ENCODE measurements at places on chromosomes 3 and 15.
A peak's percentile ranks its signal among the peaks of the same experiment; 100 is the strongest.

GRCh38 chr3:158709666-158710083, 22.6 kb downstream of the RARRES1 start:
- DNase-seq: no peak

DNA sequence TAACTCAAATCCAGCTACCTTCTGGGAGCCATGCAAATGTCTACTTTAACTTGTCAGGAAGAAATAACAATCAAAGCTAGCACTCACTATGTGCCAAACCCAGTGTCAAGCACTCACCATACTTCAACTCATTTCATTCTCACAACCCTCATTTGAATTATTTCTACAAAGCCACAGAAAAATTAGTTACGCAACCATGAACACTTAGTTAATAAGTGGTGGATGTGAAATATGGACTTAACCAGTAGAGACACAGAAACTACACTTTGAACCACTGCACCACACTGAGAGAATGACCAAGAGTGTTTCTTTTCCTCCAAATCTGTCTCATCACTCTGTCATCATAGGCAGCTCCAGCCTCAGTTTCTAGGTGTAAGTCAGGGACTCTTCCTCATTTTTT, 91.0 kb upstream of the MBNL1 start:
- no peak for DNase-seq

- no peak for DNase-seq
Measured at GRCh38 chr15:66228807-66229735, 24.5 kb downstream of the MEGF11 start.

- DNase-seq: no peak
Measured at GRCh38 chr3:45664578-45664977, 24.6 kb upstream of the SACM1L start.

DNA sequence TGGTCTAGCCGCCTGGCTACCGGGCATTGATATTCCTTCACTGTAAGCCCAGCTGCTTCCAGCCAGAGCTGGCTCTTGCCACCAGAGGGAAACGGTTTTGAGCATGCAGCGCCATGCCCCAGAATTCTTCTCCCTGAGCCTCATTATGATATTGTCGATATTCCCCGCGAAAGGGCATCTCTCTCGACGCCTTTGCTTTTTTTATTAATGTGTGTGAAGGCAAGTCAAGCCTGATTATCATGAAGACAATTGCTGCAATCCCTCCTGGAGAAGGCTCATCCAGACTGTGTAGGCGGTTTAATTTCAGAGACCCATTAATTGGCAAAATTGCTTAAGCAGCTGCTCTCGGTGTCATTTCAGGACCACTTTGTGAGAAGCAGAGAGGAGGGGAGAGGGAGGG, 321.2 kb upstream of the TLE3 start:
- peak; percentile 56 for DNase-seq

DNA sequence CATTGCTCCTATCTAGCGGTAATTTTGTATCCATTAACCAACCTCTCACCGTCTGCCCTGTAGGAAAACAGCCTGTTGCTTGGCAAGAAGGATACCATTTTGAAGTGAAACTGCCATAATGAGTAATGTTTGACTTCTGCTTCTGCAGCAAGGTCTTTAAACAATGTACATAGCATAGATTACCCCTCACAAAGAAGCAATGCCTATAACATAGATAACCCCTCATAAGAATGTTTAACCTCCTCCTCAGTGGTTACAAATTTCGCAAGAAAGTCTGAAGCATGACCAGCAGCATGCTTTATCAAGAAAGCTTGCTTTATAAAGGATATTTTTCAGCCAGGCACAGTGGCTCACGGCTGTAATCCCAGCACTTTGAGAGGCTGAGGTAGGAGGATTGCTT, 61.2 kb upstream of the MFGE8 start:
- DNase-seq: no peak

DNA sequence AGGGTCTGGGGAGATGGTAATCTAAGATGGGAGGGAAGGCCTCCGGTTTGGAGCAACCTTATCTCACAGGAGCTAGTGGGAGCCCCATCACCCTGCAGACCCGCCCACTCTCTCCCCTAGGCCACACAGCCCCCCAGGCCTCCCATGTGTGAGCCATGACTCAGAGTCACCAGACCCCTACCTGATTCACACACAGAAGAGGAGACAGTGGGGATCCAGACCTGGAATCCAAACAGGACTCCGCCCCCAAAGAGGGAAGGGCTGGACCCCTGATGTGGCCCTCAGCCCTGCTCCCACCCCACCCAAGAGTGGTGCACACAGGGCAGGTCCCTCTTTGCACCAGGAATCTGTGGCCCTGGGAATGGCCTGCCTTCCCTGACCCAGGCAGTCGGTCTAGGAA, 97.4 kb downstream of the ADCY5 start:
- no peak for DNase-seq

- no peak for DNase-seq
Measured at GRCh38 chr3:165243597-165243996, 47.4 kb upstream of the SLITRK3 start.

DNA sequence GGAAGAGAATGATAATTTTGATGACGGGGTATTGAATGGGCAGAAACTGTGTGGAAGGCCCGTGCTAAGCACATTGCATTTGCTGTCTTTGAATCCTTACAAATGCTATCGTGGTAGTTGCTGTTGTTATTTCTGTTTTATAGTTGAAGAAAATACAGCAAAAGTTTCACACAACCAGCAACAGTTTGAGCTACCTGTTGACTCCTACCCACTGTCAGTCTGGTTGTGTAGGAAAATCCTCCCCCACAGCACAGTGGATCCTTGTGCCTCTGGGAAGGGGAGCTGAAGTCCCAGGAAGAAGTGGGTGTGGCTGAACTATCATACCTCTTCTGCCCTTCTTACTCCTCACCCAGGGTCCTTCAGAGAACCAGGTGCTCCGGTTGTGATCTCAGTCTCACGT, 29.4 kb downstream of the MRAS start:
- DNase-seq: no peak

DNA sequence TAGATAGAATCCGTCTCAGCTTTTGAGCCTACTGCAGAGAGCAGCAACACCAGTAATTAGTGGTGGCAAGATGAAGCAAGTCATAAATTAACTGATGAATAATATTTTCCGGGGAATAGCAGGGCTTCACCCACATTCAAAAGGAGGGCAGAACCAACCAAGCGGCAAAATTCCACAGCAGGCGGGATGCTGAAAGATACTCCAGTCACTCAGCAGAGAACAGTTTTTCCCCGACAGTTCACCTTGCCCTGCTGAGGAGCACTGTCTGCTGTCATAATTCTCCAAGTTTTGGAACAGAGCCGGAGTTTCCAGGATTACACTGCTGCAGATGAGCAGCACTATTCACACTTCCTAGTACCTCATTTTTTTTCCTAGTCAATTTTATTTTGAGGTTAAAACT, 274.7 kb downstream of the CD47 start:
- no peak for DNase-seq

- DNase-seq: peak; percentile 42
Measured at GRCh38 chr3:125322166-125322565, 53.0 kb downstream of the ZNF148 start.

- no peak for DNase-seq
Measured at GRCh38 chr3:82103241-82103640, 341.8 kb upstream of the GBE1 start.

DNA sequence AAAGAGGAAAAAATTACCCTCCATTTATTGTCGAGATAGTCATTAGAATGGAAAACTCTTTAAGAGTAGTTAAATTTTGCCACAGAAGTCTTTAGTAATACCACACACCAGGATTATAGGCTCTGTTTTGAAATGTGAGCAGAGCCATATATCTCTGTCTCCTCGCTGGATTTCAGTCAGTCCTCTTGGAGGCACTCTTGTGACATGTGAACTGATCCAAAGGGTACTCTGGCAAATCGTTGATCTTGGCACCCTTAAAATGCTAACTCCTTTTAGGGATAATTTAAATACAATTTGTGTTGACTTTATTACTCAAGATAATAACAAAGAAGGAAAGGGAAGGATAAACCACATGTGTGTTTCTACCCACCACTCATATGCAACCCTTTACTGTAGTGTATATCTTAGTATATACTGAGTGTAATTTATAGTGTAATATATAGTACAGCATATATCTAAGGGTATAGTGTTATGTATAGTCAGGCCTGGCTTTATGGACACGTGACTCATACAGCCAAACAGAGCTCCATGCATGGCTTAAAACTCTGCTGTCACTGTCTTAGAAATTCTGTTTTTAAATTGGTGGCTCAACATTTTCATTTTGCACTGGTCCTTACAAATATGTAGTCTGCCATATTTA, 12.3 kb upstream of the KPNA4 start:
- DNase-seq: peak; percentile 33

- DNase-seq: no peak
Measured at GRCh38 chr3:48598323-48599076, 3.4 kb upstream of the COL7A1 start.

- DNase-seq: no peak
Measured at GRCh38 chr3:99938270-99938911, 120.7 kb downstream of the CMSS1 start.

DNA sequence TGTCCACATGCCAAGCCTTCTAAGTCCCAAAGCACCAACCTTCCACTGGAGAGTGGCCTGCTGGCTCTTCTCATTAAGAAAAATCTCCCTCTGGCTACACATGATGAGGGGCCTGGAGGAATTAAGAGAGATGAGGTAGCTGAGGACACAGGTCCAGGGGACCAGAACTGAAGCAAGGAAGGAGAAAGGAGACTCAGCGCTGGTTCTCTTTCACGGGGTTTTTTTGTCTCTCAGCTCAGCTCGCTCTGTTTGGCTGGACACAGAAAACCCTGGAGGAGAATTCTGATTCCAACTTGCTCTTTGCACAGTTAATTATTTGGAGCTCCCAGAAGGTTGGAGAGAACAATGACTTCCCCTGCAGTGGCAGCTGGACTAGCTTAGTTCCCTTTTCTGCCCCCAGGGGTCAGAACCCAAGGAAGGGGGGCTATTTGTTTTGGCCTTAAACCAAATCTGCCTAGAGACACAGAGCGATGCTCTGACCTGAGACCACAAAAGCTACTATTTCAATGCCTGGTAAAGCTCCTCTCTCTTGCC, 507.6 kb downstream of the FHIT start:
- DNase-seq: no peak

DNA sequence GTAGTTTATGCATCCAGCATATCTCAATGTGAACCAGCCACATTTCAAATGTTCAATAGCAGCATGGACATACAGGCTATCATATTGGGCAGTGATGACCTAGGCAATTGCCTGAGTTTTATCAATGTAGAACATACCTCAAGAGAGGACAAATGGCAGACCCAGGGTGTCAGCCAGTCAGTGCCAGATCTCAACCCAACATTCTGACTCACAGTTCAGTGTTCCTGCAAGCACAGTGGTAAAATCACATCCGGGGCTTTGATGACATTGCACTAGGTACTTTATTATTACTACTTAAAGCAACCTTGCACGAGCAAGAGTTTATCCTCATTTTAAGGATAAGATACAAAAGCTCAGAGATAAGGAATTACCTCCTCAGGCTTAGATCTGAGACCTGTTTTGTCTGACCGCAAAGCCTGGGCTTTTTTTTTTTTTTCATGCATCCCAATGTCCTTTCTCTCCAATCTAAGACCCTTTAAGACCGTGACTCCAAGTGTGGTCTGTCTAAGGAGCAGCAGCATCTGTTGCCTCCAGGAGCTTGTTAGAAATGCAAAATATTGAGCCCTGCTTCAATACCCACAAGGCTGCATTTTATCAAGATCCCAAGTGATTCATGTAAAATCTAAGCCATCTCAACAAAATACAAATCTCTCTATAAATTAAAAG, 60.1 kb downstream of the SLC12A1 start:
- no peak for DNase-seq

DNA sequence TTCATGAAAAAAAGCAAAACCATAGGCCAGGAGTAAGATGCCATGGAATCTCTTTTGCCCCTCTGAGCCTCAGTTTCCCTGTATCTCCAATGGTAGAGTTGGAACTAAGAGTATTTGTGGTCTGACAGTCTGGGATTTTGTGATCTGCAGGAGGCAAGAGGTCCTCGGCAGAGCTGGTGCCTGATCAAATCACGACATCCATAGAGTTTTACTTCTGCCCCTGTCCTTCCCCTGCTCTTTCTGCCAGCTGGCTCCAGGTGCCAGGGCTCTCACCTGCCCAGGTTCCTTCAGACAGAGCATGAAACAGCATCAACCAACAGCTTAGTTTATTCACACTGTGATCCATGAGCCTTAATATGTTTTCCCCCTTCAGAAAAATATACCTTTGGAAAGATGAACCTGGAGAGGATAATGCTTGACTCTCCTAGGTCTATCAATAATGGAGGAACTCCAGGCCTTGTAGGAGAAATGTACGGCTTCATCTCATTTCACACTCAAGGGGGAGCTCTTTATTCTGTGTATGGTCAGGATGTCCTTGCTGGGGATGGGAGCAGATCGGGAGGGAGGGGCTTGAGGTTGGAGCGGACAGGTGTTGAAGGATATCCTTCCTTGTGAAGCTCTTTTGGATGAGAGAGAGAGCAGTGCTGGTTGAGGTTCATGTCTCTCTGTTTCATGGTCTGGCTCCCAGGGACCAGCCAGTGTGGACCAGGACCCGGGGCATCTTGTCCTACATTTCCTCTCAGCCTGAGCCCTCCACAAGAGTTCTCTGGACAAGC, 309.9 kb downstream of the RPLP1 start:
- DNase-seq: peak; percentile 76

DNA sequence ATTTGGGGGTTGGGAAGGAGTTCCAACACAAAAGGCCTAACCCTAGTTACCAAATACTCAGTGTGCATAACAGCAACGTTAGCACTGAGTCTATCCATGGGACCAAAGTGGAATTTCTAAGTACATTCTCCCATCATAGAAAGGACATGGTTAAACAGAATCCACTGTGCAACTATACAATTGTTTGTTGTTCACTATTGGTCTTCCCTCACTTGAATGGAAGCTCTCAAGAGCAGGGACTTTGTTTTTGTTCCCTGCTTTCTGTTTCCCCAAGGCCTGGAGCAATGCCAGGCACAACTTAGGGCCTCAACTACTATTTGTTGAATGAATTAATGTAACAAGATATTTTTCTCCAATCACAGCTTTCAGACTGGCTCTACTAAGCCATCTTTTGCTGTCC, 25.6 kb downstream of the COL8A1 start:
- DNase-seq: no peak

DNA sequence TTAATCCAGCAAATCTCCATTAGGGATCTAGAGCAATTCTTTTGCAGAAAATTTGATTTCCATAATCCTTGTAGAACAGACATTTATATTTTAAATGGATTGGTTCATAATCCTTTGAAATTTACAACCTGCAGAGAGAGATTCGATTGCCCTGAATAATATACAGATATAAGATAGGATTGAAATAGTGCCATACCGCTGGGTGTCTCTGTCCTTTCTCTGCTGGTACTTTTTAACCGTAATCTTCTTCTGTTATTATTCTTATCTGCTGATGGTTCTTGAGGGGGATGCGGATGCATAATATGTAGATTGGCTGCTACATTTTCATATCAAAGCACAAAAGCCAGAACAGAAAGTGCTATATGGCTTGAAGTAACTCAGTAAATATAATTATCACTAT, 182.2 kb downstream of the CFAP20DC start:
- no peak for DNase-seq

DNA sequence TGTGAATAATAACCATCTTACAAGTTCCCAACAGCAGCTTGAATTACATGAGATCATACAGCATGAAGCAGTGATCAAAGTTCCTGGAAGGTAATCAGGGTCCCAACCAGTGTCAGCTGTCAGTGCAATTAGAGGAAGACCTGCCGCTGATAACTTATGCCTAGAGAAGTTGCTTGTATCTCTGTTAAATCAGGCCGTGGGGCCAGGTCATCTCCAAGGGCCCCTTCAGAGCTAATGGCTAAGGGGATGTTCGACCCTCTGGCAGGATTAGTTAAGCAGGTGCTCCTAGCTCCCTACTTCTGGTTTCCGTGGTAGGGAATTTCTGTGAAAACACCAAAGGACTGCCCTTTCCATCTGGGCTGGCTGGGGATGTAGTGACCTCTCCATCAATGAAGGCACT, 251.0 kb downstream of the FAM43A start:
- DNase-seq: no peak

- DNase-seq: peak; percentile 59
Measured at GRCh38 chr3:64399205-64399800, 174.0 kb upstream of the PRICKLE2 start.
